ENCODE measurements at places on chromosomes 1 and 21.

- no peak for DNase-seq
These were observed 220.7 kb upstream of the C1orf174 start for GRCh38 chr1:4120557-4121292.

DNA sequence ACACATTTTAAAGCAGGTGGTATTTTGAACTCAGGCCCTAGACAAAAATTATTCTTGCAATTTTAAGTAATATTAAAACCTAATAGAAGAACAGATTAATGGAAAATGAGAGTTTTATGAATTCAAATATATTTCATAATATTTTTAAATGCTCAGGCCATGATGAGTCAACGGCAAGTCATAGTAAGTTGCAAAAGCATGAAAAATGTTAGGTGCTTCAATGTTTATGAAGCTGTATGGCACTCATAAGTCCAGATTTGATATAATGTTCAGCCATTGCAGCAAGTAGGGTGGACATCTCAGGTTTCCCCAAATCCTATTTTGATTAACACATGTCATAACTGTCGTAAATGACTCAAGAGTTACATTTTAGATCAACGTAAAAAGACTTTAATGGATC, 112.6 kb downstream of the GRIK1 start:
- DNase-seq, result no peak

GRCh38 chr1:26387447-26387846, 14.9 kb upstream of the ZNF683 start:
- no peak for DNase-seq

DNA sequence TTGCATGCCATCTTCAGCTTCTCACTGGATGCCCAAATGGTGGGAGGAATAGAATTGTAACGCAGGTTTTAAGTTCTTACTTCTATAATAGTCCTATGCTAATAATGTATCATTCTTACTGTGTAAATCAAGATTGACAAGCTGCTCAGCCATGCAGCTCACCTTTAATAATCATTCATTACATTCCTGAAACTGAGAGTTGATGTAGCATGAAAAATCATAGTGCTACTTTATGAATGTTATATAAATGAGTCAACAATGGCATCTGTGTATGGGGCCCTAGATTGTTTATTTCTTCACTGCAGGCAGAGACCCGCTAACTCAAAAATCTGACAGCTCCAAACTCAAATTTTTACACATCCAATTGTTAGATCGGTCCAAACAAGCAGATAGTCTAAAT, 34.4 kb downstream of the FH start:
- DNase-seq, result no peak

- DNase-seq, result no peak
These were observed 122.2 kb upstream of the HOOK1 start for GRCh38 chr1:59692591-59692990.

GRCh38 chr1:10778640-10779039, 17.8 kb downstream of the CASZ1 start:
- no peak for DNase-seq

- DNase-seq, result no peak
These were observed 192.1 kb upstream of the VAMP3 start for GRCh38 chr1:7579016-7579415.

DNA sequence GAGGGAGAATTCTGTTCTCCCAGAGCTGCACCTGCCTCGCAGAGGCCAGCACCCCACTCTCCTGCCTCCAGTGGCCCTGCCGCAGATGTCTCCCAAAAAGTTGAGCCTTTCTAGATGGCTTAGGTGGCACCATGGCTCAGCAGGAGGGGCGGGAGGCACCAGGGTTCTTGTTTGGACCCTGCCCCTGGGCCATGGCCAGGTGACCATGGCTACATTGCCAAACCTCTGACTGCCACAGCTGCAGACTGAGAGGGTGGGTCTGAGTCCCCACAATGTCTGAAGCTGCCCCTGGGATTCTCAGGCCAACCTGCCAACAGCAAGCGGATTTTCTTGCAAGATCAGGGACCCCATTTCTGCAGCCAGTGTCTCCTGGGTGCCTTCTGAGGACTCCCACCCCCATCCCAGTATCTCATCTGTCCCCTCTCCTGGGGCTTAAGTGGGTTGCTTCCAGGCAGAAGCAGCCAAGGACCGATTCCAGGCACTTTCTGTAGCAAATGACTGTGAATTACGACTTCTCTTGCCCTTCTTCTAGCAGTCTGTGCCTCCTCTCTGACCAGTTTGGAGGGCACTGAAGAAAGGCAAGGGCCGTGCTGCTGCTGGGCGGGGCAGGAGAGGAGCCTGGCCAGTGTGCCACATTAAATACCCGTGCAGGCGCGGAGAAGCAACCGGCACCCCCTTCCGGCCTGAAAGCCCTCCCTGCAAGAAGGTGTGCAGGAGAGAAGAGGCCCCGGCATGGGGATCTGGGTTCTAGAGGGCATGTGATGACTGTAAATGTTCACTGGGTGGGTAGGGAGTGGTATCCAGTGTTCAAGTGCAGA, 22.5 kb downstream of the SESN2 start:
- DNase-seq, result no peak

Measured in CD4-positive, alpha-beta T cell treated with Interleukin-17A for 4 hours (primary cell).